EL (cell line): ENCODE measurements at places on chromosomes 4 and X.

- DNase-seq, result peak; percentile 91
Observed at GRCh38 chrX:136168929-136169735, 21.8 kb downstream of the FHL1 start.

- DNase-seq, result no peak
Observed at GRCh38 chr4:127131527-127131926, 501.2 kb upstream of the INTU start.

DNA sequence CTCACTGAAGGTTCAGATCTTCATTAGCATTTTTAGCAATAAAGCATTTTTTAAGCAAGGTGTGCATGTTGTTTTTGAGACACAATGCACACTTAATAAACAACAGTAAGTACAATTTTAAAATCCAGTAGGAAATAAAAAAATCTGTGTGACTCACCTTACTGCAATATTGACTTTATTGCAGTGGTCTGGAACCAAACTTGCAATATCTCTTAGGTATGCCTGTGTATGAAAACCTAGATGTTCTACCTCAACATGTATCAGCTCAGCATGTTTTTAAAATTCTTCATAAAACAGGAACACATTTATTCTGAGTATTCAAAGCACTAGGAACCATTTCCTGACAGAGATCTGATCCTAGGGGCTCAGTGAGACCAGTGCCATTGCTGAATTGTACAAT lies 26.7 kb downstream of the NR0B1 start:
- no peak for DNase-seq

- no peak for DNase-seq
Observed at GRCh38 chr4:38781854-38782261, 932 bp downstream of the TLR10 start.

DNA sequence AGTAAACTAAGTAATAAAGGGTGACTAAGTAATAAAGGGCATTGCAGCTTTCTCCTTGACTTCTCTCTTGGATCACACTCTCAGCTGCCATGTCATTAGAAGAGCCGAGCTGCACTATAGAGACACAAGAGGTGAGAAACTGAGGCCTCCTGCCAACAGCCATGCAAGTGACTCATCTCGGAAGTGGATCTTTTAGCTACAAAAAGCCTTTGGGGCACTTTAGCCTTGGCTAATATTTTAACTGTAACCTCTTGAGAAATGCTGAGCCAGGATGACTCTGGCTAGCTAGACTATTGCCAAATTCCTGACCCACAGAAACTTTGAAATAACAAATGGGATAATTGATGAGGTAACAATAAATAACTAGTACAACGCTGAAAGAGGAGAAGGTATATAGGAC lies 1.5 kb upstream of the NEIL3 start:
- DNase-seq, result peak; percentile 89

- DNase-seq, result no peak
Observed at GRCh38 chr4:3461515-3462291, 1.4 kb upstream of the DOK7 start.

- no peak for DNase-seq
Observed at GRCh38 chr4:149574971-149575370, 240.7 kb downstream of the IQCM start.

DNA sequence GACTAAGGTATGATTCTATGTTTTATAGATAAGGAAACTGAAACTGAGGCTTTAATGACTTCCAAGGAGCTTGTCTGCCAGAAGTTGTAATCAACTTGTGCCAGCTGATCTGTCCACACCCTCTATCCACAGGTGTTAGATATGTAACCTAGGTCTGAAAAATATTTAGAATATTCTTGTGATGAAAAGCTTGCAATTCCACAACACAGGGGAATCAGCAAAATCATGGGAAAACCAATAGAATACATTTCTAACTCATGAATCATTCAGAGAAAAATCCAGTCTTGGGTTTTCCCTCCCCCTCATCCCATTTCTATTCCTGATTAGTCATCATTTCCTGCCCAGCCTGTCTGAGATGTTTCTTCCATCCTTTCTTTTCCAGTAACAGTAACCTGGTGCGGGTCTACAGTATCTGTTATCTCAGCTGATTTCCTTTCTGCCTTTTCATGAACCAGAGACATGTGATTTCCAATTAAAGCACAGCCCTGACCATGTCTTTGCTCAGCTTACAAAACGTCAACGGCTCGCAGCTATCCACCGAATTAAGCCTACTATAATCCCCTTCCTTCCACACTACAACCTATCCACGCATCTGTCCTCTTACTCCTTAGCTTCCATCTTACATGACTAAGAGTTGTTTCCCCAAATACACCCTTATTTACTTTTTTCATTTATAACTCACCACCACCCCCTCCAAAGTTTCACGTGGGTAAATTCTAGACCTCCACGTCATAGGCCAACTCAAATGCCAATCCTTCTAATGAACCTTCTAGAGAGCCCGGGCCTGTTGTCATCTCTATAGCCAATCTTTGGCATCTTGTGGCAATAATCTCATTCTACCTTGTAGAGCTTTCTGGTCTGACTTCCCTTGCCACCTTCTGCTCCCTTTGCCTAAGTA lies 961 bp upstream of the NOCT start:
- DNase-seq, result peak; percentile 95

DNA sequence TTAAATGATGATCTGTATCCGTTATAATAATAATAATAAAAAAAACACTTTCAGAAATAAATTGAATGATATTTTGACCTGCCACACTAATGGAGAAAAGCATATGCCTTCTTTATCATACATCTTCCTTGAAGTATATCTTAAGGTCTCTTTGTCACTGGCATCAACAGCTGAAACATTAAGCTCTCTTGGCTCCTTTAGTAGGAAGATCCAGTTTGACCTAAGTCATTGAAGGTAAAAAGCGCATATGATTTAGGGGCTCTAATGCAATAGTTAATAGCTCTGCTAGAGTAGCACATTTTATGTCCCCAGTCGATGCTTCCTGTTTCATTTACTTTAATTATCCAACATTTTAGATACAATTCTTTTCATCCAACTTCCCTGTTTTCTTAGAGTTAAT lies 1010.8 kb downstream of the STPG2 start:
- no peak for DNase-seq

GRCh38 chr4:119835613-119835910 lies 207.0 kb upstream of the PDE5A start:
- no peak for DNase-seq
